ENCODE measurements at places on chromosomes 2 and 18.

- DNase-seq: no peak
These were observed 68.4 kb upstream of the STAM2 start for GRCh38 chr2:152243761-152244640.

DNA sequence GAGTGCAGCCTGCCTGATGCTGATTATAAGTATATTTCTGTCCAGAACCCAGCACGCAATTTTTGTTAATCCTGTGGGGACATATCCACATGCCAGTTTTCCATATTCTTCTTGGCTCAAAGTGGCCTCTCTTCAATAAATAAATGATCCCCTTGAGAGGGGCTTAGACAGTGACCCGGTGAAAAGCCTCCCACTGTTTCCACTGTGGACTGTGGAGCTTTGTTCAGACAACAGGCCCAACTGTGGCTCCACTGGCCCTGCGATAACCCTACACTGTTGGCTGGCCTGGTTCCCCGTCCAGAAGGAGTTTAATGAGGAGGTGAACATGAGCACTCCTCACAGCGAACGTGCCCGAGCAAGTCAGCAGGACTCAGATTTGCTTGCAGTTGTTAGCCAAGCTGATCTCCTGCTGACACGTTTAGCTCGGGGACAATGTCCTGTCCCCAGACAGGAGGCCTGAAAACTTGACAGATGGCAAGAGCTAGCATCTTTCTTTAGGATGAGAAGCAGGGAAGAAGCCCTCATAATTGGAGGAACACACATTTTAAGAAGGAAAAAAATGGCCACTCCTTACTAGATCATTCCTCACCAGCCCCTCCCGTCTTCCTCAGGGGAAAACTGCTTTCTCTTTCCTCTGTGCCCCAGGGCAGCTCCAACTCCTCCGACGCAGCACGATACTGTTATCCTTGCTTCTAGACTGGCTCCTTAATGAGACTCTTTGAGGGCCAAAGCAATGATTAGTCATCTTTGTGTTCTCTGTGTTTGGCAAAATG, 20.0 kb upstream of the MTCL1 start:
- no peak for DNase-seq

- DNase-seq: no peak
These were observed 78.2 kb downstream of the INPP4A start for GRCh38 chr2:98522854-98523253.

- no peak for DNase-seq
These were observed 39.4 kb upstream of the ZNF397 start for GRCh38 chr18:35201256-35201931.

DNA sequence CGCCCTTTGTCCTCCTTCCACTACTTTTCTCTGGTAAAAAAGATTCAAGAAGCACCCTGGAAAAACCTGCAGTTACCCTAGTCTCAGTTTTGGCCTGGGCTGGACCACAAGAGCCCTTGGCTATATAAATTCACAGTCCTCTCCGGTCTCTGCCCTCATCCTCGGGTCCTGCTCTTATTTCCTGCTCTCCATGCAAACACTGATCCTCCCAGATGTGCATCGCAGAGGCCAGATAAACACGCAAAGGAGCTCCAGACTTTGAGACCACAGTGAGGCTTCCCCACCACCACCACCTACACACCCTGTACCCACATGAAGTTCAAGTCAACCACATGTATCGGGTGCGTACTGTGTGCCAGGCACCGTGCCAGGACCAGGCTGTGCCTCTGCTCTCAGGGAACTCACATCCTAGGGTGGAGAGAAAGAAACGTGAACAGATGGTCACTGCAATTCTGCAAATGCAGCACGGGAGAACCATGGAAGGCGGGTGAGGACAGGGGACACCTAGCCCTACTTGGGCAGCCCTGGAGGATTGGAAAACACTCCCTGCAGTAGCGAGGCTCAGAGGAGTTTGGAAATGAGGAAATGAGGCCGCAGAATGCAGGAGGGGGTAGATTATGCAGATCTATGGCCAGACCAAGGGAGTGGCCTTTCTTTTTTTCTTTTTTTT, 7.4 kb downstream of the CTDSP1 start:
- DNase-seq: no peak

GRCh38 chr2:116820986-116821385, 993.5 kb upstream of the DDX18 start:
- no peak for DNase-seq

GRCh38 chr2:149573760-149574159, 13.8 kb downstream of the MMADHC start:
- DNase-seq: peak; percentile 25

- DNase-seq: peak; percentile 23
These were observed 110.0 kb upstream of the EPAS1 start for GRCh38 chr2:46187112-46187618.

DNA sequence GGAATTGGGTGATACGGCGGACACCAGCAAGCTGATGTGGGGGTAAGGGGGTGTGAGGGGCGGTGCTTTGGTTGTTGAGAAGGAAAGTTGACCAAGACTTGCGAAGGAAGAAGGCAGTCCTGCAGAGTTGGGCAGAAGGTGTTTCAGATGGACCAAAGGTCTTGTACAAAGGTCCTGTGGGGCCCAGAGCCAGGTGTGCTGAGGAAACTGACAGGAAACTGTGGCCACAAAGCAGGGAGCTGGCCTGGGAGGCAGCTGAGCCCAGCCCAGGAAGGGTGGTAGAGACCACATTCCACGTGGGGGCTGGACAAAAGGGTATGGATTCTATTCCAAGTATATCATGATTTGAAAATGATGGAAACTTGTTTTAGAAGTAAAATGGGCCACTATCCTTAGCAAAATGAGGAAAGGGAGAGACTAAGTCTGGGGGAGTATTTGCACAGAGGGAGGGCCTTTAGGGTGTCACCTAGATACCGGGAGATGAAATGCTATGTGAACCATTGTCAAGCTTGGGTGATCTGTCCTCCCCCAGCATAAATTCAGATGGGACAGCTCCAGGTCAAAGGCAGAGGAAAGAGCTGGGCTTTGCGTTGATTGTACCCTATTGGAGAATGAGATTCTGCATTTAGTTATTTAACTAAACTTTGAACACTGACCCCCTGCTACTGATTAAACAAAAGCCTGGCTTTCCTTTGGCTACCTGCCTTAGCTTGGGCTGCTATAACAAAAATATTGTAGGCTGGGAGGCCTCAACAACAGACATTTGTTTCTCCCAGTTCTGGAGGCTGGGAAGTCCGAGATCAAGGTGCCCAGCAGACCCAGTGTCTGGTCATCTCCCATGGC, 4.3 kb upstream of the EDAR start:
- DNase-seq: no peak

DNA sequence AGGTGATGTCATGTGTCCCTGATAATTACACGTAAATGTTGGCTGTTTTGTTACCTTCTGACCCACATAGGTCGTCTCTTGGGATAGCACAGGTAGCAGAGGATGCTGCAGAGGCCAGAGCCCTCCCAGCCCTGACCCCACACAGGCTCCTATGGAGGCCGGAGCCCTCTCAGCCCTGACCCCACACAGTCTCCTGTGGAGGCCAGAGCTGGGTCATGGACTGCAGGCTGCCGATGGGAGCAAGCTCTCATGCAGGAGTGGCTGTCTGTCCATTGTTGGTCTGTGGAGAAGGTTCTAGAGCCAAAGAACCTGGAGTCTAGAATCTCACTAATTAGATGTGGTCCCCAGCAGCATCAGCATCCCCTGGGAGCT, 155.5 kb downstream of the LDLRAD4 start:
- no peak for DNase-seq

DNA sequence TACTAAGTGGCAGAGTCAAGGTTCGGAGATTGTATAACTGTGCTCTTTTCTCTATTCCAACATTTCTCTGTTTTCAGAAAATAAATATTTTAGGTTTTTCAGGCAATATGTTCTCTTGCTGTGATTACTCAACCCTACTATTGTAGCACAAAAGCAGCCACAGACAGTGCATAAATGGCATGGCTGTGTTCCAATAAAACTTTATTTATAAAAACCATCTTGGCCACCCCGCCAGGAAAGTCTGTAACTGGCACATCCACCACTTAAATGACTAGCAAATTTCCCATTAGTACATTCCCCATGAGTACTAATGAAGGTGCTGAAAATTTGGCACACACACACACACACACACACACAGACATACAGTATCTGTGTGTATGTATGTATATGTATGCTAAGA, 30.8 kb upstream of the PARD3B start:
- no peak for DNase-seq

- no peak for DNase-seq
These were observed 459.9 kb upstream of the CELF4 start for GRCh38 chr18:38025433-38026038.

- no peak for DNase-seq
These were observed 6.5 kb upstream of the MAL start for GRCh38 chr2:95018861-95019550.

GRCh38 chr2:191869178-191869577, 22.3 kb upstream of the CAVIN2 start:
- DNase-seq: peak; percentile 13

DNA sequence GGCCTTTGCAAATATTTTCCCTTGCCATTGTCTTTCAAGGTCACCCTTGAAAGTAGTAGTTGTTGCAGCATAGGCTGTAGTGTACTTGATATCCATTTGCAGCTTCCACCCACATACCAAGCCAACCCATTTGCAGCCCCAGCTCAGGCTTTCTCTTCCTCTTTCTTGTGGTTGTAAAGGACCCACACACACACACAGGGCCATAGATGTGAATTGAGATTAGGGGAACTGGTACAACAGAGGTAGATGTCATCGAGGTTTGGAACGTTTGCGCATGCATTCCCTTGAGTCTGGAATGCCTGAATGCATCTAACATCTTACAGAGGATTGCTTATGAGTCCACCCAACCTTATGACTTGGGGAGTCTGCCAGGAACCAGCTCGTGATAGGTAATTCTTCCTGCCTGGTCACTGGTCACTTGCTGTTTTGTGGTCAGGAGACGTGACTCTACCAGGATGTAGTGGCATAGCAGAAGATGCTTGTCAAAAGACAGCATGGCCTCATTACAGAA, 91.9 kb downstream of the MRPS9 start:
- no peak for DNase-seq

GRCh38 chr18:48997985-48998831, 47.4 kb upstream of the SMAD7 start:
- DNase-seq: no peak

DNA sequence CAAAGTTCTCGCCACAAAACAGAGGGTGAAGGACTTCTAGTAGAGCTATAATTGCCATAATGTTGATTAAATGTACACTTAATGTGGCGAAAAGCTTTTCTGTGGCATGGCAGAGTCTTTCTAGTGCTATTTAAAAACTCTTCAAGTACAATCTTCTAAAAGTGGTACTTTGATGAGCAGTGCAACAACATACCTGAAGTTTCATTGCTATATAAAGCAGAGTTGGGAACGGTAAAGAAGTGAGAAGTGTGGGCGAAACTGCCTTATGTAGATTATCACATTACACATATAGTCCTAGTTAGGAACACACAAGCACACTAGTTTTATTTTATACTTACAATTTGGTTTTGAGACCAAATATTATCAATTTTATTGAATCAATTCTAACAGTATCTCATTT, 49.5 kb downstream of the FIGN start:
- DNase-seq: no peak

- peak; percentile 24 for DNase-seq
These were observed 61.0 kb downstream of the AQP4 start for GRCh38 chr18:26804519-26804918.

- no peak for DNase-seq
These were observed 18.3 kb upstream of the SLC39A10 start for GRCh38 chr2:195638750-195639149.

- DNase-seq: no peak
These were observed 418.0 kb downstream of the TMEM182 start for GRCh38 chr2:103179798-103180197.

GRCh38 chr2:66441581-66442320, 6.8 kb downstream of the MEIS1 start:
- no peak for DNase-seq

DNA sequence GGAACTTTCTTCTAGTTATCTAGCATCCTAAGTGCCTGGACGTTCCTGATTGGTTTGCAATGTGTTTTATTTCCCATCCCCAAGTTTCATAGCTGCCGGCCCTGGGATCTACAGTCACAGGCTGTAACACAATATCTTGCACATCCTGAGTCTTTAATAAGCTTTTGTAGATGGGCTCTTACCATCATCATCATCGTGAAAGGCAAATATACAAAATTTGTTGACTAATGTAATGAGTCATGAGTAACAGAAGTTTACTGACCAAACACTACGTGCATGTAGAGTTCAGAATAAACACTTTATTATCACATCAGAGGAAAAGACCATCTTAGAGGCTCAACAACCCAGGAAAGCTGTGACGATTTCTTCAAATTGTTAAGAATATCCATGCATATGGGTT, 8.1 kb upstream of the TYMS start:
- no peak for DNase-seq

GRCh38 chr2:84970210-84970867, 622 bp upstream of the KCMF1 start:
- peak; percentile 69 for DNase-seq

GRCh38 chr2:180717588-180717987, 262.8 kb upstream of the UBE2E3 start:
- DNase-seq: no peak

- DNase-seq: no peak
These were observed 229.5 kb downstream of the CNTNAP5 start for GRCh38 chr2:124254621-124255020.

DNA sequence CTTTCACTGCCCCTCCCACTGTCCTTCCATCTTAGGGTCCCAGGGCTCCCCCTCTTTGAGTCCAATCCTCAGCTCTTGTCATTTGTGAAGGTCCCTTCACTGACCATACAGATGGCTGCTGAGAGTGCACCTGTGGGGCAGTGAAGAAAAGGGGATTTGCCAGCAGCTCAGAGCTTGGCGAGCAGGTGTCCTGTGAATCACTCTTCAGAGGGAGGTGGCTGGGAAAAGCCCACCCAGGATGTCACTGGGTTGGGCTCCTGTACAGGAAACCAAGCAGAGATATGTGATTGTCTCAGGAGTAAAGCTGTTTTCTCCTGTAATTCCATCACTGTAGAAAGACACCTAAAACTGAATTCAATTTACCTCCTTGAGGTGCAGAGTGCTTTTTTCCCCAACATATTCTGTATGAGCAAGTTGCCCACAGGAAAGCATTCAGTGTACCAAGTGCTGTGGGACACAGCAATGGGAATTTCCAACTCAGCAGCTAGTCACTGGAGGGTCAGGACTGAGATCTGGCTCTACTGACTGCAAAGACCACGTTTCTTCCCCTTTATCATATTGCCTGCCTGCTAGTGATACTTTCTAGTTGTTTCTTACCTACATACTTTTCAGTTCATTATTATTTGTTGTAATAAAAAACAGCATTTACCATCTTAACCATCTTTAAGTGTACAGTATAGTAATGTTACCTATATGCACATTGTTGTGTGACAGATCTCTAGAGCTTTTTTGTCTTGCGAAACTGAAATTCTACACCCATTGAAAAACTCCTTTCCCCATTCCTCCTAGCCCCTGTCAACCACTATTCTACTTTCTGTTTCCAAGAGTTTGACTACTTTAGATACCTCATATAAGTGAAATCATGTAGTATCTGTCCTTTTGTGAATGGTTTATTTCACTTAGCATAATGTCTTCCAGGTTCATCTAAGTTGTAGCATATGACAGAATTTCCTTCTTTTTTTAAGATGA, 239.1 kb downstream of the TSN start:
- DNase-seq: no peak

GRCh38 chr2:179141206-179141605, 91.3 kb upstream of the CCDC141 start:
- DNase-seq: no peak

- no peak for DNase-seq
These were observed 167.5 kb downstream of the SLC39A10 start for GRCh38 chr2:195824478-195824877.

- DNase-seq: no peak
These were observed 73.5 kb downstream of the PHLPP1 start for GRCh38 chr18:62788876-62789275.

- DNase-seq: no peak
These were observed 13.2 kb downstream of the ASB18 start for GRCh38 chr2:236250909-236251579.

- no peak for DNase-seq
These were observed 102.7 kb downstream of the TWIST2 start for GRCh38 chr2:238950551-238950950.

Data from NAMALWA (cell line).